Smooth muscle cell of the coronary artery (primary cell): ENCODE measurements at places on chromosomes 16 and 17. TPM values are rescaled to one million over a fixed set of nuclear protein-coding genes. Genes with fewer than 3 reads are reported as not detected.

The CNTNAP4 gene
- total RNA-seq, result not detected in 2 replicates

The CES3 gene
- under 0.01 and 0.38 TPM in 2 replicates for total RNA-seq

The TUBB3 gene
- 294 and 447 TPM in 2 replicates for total RNA-seq

The PRR35 gene
- total RNA-seq, result under 0.01 TPM in 1 of 2 replicates, not detected in the other

The PERCC1 gene
- not detected in 2 replicates for total RNA-seq

The DNAI2 gene
- not detected in 2 replicates for total RNA-seq

The CYGB gene
- total RNA-seq, result 3.8 and 20.4 TPM in 2 replicates

The ABCC12 gene
- total RNA-seq, result not detected in 2 replicates

The ABCA3 gene
- total RNA-seq, result 1.2 and 1.7 TPM in 2 replicates

The MYL4 gene
- 0.08 and 1.1 TPM in 2 replicates for total RNA-seq

The SCARF1 gene
- 0.23 and 0.94 TPM in 2 replicates for total RNA-seq
